ENCODE measurements at places on chromosomes 3 and 15. TPM values are rescaled to one million over a fixed set of nuclear protein-coding genes. Genes with fewer than 3 reads are reported as not detected.

The ZSCAN2 gene
- total RNA-seq = 10.8 TPM

The RAB27A gene
- total RNA-seq = 99.9 TPM

The WDR93 gene
- total RNA-seq = not detected

The CPLX3 gene
- 0.18 TPM for total RNA-seq

The ACTRT3 gene
- total RNA-seq = 0.43 TPM

The P3H2 gene
- not detected for total RNA-seq

The CFAP100 gene
- not detected for total RNA-seq

The SLC33A1 gene
- total RNA-seq = 34.2 TPM

The LRRIQ4 gene
- total RNA-seq = not detected

The RAB6B gene
- total RNA-seq = 4.5 TPM

The OTOL1 gene
- total RNA-seq = not detected

The PHC3 gene
- total RNA-seq = 74.5 TPM

The UPK1B gene
- not detected for total RNA-seq

The UBA3 gene
- total RNA-seq = 93.1 TPM

The C3orf70 gene
- not detected for total RNA-seq

The CFAP92 gene
- 0.15 TPM for total RNA-seq

The ABHD14A gene
- total RNA-seq = 10.8 TPM

The FGF7 gene
- not detected for total RNA-seq

The MPI gene
- 82.8 TPM for total RNA-seq

The MESP1 gene
- 3.5 TPM for total RNA-seq

The SNAP23 gene
- total RNA-seq = 49.1 TPM

The ARGFX gene
- total RNA-seq = not detected

The TUSC7 gene
- total RNA-seq = not detected

The CCR2 gene
- 174 TPM for total RNA-seq

Data from activated CD4-positive, alpha-beta memory T cell treated with anti-CD3 and anti-CD28 coated beads, Interleukin-2, amount 10 ng/mL, durations not matched to agents 7 days and 5 days (primary cell).